ENCODE measurements at places on chromosomes 16 and 17.

DNA sequence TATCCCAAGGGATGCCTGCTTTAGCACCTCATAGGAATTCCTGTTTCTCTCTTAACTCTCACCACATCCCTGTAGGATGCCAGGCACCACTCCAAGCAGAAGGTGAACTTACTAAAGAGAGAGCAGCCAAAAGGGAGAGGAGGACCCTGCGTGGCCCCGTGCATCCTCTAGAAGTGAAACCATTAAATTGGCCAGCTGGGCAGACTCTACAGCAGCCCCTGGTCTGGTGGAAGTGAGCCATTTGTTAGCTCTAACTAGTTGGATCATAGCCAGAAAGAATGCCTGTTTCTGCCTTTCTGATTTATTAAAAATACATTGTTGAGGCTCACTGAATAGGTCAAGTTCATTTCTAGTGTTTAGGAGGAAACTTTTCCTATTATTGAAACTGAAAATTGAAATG lies 22.3 kb downstream of the TMEM11 start:
- DNase-seq = no peak

DNA sequence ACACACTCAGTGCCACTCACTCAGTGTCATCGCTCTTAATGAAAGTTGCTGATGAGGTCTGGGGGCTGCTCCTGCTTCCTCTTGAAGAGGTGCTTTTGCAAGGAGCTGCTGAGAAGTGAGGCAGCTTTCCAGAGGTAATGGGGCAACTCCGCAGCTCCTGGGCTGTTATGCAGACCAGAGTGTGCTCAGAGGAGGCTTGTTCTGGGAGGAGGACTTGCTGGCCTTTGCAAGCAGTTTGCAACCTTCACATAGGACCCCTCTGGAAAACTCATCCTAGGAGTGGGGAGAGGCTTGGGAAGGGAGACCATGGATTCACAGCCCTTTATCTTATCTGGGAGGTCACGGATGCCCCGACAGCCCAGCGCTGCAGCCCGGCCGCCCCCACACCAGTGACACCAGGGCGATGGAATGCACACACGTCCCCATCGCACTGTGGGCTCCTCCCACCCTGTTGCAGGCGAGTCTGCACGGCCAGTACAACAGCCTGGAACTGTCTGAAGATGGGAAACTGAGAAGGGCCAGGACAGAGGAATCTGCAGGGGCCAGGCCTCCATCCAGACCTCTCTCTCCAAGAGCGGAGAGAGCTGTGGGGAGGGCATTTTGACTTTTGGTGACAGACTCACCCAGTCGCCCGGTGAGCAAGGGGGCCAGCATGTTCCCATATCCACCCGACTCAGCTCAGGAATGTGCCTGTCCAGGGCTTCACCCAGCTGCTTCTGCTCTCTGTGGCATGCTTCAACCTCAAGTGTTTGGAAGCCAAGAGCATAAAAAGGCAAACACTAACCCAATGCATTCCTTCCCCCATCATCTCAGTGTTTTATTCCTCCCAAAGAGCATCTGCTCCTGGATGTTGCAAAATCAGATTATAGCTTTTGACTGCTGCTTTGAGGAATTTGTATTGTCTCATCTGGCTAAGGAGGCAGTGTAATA lies 78.6 kb upstream of the ZNF469 start:
- no peak for DNase-seq

DNA sequence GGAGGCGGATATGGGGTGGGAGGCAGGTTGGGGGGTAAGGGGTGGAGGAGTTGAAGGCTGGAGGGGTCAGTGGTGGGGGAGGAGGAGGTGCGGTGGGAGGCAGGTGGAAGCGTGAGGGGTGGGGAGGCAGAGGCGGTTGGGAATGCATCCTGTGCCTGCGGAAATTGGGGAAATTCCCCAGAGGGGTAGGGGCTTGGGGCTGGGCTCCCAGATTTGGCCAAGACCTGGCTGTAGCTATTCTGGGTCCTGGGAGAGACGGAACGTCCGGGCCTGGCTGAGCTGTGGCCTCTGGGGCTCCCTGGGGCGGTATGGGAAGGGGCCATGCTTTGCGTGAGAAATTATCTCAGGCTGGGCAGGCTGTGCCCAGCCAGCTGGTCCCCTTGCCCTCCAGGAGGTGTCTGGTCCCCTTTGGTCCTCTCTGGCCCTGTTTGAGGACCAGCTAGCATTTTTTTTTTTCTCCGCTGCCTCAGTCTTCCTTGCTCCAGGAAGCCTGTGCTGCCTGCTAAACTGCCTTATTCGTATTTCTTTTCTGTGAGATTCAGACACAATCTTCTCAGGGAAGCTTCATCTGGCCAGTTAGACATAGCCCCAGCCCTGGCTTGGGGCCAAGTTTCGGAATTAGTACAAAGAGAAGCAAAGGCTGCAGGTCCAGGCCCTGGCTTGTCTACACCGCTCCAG lies 7.3 kb upstream of the TRPV2 start:
- DNase-seq = no peak

- DNase-seq = no peak
These were observed 957.8 kb upstream of the RBFOX1 start for GRCh38 chr16:6374821-6375220.

- no peak for DNase-seq
These were observed 636 bp upstream of the RAP1GAP2 start for GRCh38 chr17:2795441-2796163.

DNA sequence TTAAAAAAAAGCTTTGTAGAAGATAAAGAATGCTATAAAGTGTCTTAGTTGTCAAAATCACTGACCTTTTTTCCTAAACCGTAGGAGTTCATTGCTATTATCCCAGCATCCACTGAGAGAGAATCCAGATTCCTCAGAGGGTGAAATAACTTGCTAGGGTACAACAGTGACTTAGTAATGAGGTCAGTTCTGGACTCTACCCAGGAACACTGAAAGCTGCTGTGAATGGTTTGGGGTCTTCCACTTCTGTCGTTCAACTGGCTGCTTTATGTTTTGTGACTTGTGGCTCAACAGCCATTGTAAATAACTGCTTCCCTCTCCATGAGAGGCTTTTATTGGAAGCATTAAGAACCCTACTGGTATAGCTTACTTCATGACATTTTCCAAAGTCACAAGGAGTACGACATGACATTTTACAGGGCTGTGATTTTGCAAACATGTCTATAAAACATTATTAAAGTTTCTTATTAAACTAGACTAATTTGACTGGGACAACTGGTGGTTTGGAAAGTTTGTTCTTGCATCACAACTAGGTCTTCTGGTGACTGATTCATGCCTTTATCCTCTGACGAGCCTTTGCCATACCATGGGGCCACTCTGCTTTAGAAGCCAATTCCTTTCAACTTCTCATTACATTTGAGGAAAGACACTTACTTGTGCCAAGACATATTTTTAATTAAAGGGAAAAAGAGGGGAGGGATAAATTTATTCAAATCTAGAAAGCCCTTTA lies 92.2 kb upstream of the CDH11 start:
- DNase-seq = no peak

GRCh38 chr16:2516391-2517240 lies 2.9 kb downstream of the ATP6V0C start:
- DNase-seq = no peak

DNA sequence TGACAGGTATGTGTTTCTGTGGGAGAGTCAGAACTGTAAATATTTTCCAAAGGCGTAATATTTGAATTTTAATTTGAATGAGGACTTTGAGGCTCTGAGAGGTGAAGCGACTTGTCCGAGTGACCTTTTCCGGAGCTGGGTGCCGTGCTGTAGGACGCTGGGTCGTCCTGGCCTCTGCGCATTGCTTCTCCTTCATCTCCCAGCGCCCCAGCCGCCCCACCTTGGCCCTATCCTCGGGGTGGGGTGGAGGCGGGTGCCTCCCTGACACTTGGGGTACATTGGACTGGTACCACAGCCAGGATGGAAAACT lies 147.8 kb downstream of the SPECC1 start:
- no peak for DNase-seq

DNA sequence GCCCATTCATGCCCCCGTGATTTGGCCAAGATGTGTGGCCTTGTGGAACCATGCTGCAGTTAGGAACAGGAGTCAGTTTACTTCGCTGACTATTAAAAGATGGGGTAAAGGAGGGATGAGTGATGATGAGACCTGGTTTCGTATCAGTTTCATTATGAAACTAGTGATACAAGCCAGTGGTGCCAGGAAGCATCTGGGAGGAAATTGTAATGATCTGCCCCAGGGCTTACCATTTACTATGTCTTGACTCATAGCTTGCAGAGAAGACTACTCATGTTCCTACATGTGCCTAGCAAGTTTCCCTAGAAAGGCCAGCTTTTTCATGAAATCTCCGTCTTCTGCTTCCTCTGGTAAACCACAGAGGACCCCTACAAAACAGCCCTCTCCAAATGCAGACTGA lies 23.2 kb downstream of the CDH3 start:
- no peak for DNase-seq

DNA sequence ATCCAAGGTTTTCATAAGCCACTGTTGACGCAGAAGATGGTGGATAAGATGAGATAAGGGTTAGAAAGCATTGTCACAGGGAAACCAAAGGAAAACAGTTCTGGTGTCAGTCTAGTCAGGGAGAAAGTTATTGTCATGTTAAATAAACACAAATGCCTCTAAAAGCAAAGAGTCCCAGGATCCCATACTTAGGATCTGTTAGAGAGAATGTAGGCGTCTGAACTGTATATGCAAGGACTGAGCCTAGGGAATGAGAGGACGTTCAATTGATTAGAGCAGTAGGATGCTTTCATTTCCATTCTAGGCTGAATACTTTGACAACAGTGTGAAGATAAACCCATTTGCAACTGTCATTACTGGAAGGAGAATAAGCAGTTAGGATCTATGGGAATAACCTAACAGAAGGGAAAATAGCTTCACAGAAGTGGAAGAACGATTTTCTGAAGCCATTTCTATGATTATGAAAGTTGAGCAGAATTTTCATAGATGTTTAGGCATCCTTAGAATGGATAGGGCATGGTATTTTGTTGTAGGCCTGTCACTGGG lies 1149.1 kb upstream of the CDH8 start:
- no peak for DNase-seq

GRCh38 chr17:14845591-14846281 lies 419.4 kb downstream of the PMP22 start:
- DNase-seq = no peak

- DNase-seq = no peak
These were observed 334.3 kb upstream of the TBX2 start for GRCh38 chr17:61065263-61065773.

DNA sequence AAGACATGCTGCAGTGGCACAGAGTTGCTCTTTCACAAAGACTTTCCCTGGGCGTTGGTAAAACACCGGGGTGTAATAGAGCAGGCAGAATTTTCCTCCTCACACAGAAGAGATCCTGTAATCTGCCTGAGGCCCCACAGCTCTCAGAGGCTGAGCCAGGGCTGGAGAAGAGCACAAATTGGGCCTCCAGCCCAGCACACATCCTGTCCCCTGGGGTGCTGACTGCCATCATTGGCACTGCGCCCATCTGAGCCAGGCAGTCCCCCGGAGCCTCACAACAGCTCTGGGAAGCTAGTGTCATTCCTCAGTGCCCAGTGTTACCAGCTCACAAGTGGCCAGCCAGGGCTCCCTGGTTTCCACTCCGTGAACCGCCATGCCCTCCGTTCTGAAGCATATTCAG lies 119.4 kb downstream of the SOCS1 start:
- no peak for DNase-seq

GRCh38 chr17:50710025-50710424 lies 2.3 kb upstream of the ANKRD40 start:
- no peak for DNase-seq

DNA sequence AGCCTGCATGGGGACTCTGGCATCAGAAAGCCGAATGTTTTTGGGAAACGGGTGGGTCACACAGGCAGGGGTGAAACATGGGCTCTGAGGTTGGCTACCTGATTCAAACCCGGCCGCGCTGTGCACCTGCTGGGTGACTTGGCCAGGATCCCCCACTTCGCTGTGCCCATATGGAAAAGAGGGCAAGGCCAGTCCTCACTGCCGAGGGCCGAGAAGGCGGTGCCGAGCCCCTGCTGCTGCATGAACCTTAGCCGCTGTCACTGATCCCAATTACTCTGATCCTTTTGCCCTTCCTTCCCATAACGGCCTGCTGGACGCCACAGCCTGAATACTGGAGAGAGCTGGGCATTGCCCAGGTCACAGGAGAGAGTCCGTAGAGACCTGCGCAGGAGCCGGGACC lies 17.7 kb downstream of the KDM8 start:
- no peak for DNase-seq

DNA sequence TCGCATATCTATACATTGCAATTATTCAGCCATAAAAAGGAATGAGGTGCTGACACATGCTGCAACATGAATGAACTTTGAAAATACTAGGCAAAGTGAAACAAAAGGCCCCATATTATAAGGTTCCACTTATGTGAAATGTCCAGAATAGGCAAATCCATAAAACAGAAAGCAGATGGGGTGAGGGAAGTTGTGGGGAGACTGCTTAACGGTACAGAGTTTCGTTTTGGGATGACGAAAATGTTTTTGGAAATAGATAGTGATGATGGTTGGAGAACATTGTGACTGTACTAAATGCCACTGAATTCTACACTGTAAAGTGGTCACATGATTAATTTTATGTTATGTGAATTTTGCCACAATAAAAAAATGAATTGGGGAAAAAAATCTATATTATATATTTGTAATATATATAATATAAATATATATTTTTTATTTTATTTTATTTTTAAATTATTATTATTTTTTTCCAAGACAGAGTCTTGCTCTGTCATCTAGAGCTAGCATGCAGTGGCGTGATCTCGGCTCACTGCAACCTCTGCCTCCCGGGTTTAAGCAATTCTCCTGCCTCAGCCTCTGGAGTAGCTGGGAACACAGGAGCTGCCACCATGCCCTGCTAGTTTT lies 4.2 kb upstream of the GNA13 start:
- DNase-seq = no peak

- no peak for DNase-seq
These were observed 17.3 kb downstream of the MILR1 start for GRCh38 chr17:64466019-64466735.

- peak; percentile 41 for DNase-seq
These were observed 27.1 kb downstream of the CDH13 start for GRCh38 chr16:82653550-82654511.

DNA sequence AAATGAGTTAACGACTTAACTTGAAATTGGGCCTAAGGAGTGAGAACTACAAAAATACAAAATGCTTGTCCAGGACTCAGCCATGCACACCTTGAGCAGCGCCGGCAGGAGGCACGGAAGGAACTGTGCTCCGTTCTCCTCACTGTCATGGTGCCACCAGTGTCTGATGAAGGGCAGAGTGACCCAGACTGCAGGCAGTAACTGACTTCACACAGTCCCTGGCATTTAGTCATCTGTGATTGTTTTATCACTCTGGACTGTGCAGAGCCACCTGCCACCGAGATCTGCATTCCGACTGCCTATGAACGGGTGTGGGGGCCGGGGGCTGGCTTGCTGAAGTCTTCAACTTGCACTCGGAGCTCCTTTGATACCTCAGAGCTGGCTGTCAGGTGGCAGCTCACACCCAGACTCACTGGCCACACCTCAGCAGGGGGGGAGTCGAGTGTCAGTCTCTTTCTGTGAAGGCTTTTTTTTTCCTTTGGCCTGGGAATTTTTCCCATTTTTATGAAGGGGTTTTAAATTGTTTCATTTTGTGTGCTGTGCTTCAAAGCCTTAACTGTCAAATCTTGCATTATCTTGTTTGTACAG lies 20.2 kb upstream of the ENDOV start:
- no peak for DNase-seq

GRCh38 chr17:29585080-29585751 lies 4.2 kb downstream of the GIT1 start:
- DNase-seq = no peak

GRCh38 chr16:15460601-15461000 lies 26.2 kb downstream of the BMERB1 start:
- no peak for DNase-seq

GRCh38 chr17:78416791-78417530 lies 38.5 kb downstream of the PGS1 start:
- DNase-seq = no peak

GRCh38 chr17:21352981-21353265 lies 23.2 kb upstream of the KCNJ12 start:
- DNase-seq = no peak

GRCh38 chr17:12055889-12056288 lies 35.2 kb downstream of the MAP2K4 start:
- no peak for DNase-seq
